Stimulated activated CD4-positive, alpha-beta T cell treated with anti-CD3 and anti-CD28 coated beads, Interleukin-1b, Interleukin-23, amount 100 ng/mL, for 24 hours (primary cell): ENCODE measurements at places on chromosomes 16 and 17.

GRCh38 chr17:83009414-83010205 is 69.8 kb upstream of the METRNL start:
- DNase-seq: no peak

DNA sequence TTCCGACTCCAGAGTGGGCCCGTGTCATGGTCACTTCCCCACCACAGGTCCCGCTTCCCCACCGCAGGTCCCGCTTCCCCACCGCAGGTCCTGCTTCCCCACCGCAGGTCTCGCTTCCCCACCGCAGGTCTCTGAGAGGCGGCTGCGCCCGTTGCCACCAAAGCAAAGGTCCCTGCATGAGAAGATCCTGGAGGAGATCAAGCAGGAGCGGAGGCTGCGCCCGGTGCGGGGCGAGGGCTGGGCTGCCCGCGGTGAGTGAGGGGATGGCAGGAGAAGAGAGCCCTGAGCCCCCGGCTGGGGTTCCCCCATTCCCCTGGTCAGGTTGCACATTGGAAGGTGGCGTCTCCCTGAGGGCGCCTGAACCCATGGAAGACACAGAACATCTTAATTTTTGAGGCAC is 17.4 kb upstream of the TCF25 start:
- DNase-seq: no peak

GRCh38 chr16:73546341-73546845 is 498.5 kb upstream of the ZFHX3 start:
- no peak for DNase-seq

DNA sequence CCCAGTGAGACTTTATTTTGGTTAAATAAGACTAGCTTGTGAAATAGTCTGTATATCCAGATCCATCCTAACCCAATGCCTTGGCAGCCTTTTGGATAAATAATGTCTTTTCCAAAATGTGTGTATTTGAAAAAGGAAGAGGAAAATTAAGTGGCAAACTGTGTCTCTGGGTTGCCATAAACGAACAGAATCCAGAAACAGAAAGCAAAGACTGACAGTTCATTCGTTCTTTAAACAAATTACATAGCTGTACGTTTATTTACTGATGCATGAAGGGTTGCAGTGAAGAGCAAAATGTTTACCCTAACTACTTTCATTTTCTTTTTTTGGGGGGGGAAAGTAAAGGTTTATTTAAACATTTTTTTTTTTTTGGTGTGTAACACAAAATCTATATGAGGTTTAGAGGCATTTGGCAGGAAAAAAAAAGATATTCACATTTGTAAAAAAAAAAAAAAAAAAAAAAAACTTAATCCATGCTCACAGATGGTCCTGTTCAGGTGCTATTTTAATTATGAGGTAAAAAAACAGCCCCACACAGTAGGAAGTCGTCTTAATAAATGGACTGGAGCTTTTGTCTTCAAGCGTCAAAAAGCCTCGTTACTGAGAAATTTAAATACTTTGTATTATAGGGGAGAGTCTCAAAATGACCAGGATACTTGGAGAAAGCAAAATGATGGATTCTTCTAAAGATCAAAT is 245.9 kb downstream of the FTO start:
- no peak for DNase-seq

DNA sequence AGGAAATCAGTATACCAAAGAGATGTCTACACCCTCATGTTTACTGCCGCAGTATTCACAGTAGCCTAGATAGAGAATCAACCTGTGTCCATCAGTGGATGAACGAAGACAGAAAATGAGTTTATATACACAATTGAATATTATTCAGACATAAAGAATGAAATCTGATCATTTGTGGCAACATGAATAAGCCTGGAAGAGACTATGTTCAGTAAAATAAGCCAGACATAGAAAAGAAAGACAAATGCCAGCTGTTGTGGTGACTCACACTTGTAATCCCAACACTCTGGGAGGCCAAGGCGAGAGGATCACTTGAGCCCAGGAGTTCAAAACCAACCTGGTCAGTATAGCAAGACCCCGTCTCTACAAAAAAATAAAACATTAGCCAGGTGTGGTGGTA is 16.1 kb downstream of the NUDT16L1 start:
- no peak for DNase-seq

DNA sequence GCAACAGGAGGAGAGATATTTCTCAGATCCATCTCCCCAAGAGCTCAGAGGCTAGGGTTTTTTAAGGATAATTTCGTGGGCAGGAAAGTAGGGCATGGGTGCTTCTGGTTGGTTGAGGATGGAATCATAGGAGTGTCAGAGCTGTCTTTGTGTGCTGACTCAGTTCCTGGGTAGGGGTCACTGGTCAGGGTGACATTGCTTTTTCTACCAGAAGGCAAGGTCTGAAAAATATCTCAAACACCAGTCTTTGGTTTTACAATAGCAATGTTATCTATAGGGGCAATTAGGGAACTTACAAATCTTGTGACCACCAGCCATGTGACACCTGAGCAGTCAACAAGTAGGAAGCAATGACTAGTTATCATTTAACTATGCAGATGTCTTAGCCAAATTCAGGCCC is 82.9 kb upstream of the DYNLRB2 start:
- no peak for DNase-seq

GRCh38 chr17:81635973-81636504 is 873 bp downstream of the NPLOC4 start:
- no peak for DNase-seq

GRCh38 chr16:82653550-82654511 is 27.1 kb downstream of the CDH13 start:
- DNase-seq: peak; percentile 11

DNA sequence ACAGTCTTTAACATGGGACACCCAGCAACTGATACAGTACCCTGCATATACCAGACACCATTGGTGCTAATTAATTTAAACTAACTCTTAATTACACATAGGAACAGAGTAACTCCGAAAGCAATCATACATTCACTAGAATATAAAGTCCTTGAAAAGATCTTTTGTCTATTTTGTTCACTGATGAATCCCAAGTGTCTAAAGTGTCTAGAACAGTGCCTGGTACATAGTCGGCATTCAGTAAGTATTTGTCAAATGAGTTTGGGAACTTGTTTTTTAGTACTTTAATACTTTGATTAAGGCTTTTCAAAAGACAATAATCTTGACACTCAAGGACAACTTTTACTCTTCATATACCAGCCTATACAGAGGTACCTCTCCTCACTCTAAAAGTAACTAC is 13.8 kb downstream of the YWHAE start:
- no peak for DNase-seq

DNA sequence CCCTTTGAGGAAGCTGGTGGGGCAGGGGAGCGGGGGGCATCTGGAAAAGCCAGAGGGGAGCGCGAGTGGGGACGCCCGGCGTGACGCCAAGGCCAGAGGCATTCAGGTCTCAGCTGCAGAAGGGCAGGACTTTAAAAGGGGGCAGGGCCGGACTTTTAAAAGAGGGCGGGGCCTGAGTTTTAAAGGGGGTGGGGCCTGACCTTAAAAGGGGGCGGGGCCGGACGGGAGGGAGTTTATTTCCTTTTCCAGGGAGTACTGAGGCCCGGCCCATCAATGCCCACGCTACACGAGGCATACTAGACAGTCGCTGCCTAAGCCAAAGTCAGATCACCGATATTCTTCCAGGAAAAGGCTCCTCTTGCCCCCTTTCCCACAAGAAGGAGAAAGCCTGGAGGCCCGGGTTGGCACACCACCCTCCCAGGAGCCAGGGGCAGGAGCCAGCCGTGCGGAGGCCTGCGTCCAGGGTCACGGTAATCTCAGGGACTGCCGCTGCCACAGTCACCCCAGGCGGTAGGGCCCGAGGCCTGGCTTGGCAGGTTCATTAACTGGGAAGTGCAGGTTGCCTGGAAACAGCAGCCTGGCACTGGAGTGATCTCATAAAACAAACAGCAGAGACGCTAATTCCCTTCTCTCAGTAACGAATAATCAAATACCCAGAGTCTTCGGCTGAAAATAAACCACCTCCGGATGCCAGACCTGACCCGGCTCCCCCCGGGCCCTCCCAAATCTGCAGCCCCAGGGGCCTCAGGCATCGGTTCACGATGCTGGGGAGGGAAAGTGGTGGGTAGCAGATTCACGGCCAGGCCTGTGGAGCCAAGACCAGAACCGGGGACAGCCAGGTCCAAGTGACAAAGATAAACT is 90.7 kb downstream of the TIMM22 start:
- DNase-seq: no peak

DNA sequence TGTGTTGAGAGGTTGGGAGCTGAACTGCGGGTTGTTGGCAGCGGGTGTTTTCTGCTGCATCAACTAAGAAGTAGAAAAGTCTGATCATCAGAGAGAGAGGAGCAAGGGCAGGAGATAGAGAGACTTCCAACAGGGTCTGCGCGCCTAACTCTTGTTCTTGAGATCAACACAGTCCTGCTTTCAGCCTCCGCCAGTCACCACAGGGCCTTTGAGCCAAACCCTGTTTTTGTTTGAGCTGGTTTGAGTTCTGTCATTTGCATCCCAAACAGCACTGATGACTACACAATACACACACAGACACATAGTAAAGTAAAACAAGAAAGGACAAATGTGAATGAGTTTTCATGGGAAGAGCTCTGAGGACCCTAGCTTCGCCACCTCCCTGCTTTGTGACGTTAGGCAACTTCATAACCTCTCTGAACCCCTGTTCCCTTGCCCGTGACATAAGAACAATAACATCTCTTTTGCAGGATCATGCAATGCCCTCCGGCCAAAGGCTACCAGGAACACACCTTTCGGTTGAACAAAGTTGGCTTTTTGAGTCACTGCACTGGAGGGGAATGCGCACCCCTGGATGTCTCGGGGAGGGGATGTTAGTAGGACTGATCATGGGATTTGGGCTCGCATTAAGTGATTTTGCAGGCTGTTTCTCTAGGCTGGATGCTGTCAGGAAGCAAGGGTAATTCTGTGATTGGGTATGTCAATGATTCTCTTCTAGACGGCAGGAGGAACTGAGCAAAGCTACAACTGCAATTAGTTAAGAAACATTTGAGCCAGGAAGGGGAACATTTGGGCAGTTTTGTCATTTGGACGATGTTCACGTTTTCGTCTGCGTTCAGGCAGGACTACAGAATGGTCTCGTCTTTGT is 92.3 kb downstream of the C16orf78 start:
- no peak for DNase-seq

GRCh38 chr17:76513306-76513692 is 12.1 kb upstream of the RHBDF2 start:
- no peak for DNase-seq

DNA sequence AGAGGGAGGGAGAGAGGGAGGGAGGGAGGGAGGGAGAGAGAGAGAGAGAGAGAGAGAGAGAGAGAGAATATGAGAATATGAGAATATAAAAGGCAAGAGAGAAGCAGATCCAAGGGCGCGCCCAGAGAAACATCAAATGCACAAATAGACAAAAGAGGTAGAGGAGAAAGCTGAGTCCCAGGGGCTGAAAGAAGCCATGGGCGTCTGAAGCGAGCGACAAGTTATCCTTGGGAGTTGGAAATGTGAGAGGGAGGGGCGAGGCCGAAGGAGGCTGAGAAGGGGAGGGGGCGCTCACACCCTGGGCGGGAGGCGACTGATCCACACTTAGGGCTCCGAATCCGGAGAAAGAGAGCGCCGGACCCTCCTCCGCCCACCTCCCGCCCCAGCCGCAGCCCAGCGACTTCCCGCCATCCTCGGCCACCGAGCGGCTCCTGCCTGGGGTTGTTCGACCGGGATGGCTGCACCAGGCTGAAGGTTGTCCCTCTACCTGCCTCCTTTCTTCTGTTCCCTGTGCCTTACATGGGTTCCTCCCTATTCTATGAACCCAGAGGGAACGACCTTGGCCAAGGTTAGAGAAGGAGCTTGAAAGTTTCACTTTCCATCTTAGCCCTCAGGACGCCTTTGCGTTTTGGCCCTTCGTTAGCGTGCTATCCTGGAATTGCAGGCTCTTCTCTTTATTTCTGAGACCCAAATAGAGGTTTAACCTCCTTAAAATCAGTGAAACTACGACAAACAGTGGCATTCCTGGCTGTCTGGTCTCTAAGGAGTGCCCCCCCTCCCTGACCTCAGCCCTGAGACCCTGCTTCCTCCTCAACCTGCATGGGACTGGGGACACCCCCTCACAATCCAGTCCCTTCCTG is 21.2 kb upstream of the HOXB9 start:
- no peak for DNase-seq

- no peak for DNase-seq
Observed at GRCh38 chr16:13453325-13453724, 466.6 kb upstream of the ERCC4 start.

DNA sequence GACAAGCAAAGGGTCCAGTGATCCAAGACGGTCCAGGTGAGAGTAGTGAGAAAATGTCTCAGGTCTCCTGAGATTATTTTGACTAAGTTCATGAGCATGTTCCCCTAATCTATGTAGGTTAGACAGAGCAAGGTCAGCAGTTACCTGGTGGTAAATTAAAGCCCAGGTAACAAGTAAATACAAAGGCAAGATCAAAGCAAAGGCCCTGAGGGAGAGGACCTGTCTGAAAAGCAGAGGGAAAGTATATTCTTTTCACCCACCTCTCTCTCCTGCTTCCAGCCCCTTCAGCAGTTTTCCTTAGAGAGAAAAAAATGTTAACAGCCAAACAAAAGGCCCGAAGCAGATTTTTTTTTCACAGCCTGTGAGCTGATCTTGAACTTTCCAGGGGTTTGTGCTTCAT is 302.7 kb downstream of the MAP2K6 start:
- no peak for DNase-seq

DNA sequence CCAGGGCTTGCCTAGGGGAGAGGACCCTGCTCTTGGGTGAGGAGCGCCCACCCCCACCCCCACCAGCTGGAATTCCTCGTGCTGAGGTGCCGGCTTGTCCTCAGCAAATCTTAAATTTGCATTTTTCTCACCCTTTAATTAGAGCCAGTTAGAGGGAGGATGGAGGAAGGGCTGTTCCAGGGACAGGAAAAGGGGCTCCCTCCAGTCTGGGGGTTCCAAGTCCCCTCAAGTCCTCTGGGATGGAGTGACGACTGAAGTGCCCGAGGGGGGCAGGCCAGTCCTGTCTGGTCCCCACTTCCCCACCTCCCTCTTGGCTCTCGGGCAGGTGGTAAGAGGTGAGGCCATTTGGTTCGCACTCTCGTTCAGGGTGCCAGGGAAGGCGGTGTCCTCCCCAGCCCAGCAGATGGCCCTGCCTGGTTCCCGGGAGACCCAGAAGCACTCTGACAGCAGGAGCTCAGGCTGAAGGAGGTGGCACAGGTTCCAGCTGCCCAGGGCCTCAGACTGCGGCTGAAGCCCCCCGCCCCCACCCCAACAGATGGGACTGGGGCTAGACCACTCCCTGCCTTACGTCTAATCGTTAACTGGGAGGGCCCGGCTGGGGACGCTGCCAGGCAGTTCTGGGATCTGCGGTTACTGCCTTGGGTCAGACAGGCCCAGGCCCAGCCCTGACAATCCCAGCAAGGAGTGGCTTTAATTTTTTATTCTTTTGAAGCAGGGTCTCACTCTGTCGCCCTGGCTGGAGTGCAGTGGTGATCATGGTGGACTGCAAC is 2.2 kb downstream of the RAB26 start:
- DNase-seq: no peak
